ENCODE measurements at places on chromosomes 1 and 21. TPM values are rescaled to one million over a fixed set of nuclear protein-coding genes. Genes with fewer than 3 reads are reported as not detected.

Gene TLCD4
- total RNA-seq = 3.9 TPM

Gene OPRD1
- 1.4 TPM for total RNA-seq

Gene IL23R
- 0.06 TPM for total RNA-seq

Gene EXO5
- 10.6 TPM for total RNA-seq

Gene S100A7
- total RNA-seq = not detected

Gene DIO1
- not detected for total RNA-seq

Gene EFNA4
- total RNA-seq = 13.9 TPM

Gene OLFM3
- 62.9 TPM for total RNA-seq

Measured in spinal cord (tissue), 10 donors.